Cardiac fibroblast (primary cell): ENCODE measurements at places on chromosomes 6 and 20.

- DNase-seq, result peak; percentile 85
Measured at GRCh38 chr6:112245511-112246203, 8.7 kb downstream of the LAMA4 start.

DNA sequence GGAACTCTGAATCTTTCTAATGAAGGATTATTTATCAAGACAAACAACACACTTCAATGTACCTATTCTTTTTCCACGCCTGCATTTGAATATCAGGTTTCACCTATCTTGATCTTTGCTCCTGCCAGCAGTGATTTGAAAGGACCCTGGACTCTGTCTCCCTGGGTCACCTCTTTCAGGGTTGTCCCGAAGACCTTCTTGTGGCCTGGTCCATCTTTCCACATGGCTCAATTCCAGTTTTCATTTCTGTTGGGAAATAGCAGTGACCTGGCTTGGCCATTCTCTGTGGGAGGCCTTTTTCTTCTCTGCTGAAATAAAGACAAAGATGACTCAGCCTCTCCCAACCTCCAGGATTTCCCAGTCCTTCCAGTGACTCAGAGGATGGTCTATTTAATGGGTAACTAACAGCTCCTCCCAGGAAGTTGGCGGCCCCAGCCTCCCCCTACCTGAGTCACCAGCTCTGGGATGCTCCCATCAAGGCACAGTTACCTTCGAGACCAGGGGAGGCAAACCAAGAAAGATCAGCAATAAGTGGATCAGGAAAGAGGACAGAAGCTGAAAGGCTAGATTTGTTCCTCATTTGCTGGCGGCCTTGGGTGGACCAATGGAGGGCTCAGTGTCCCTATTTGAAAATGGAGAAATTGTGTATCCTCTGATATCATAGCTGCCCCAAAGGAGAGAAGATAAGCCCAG lies 120.2 kb upstream of the RNF24 start:
- DNase-seq, result peak; percentile 97

- no peak for DNase-seq
Measured at GRCh38 chr20:43511879-43512278, 4.4 kb downstream of the L3MBTL1 start.

GRCh38 chr6:43772681-43773049 lies 2.7 kb downstream of the VEGFA start:
- DNase-seq, result peak; percentile 20

DNA sequence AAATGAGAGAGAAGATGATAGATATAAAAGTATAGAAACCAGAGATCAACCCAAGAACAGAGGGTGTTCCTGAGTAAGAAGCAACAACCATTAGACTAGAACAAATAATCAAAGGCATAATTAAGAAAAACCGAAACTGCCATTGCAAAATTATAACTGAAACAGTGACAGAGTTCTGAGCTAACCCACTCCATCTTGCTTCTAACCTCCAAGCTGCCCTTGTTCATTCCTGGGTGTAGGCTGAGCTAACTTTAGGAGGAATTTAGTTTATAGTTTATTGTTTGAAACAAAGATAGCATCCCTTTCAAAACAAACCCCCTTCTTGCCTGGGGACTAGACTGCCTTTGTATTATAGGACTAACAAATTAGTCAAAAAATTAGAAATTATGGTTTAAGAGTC lies 56.1 kb upstream of the PRND start:
- DNase-seq, result no peak
